ENCODE measurements at places on chromosomes 12 and 14.
A peak's percentile ranks its signal among the peaks of the same experiment; 100 is the strongest.

- DNase-seq = no peak
These were observed 218.9 kb downstream of the MED13L start for GRCh38 chr12:116058574-116058973.

DNA sequence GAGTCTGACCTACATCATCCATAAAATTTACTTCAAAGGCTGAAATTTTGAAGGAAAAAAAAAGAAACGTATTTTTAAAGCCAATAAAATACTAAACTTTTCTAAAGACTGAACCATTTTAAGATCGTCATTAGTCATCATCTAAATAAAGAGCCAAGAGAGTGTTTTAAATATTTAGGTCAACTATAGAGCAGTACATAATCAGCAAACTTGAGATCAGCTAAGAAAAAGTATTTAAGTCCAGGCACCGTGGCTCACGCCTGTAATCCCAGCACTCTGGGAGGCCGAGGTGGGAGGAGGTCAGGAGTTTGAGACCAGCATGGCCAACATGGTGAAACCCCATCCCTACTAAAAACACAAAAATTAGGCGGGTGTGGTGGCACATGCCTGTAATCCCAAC, 35.5 kb downstream of the HECTD1 start:
- no peak for DNase-seq

GRCh38 chr14:39681782-39682399, 249.7 kb upstream of the FBXO33 start:
- DNase-seq = no peak

DNA sequence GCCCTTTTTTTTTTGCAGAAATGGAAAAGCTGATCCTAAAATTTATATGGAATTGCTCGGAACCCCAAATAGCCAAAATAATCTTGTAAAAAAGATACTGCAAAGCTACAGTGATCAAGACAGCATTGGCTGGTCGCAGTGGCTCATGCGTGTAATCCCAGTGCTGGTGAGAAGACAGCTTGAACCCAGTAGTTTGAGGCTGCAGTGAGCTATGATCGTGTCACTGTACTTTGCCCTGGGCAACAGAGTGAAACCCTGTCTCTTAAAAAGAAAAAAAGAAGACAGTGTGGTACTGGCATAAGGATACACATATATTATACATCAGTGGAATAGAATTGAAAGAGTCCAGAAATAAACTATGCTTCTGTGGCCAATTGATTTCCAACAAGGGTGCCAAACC, 5.4 kb downstream of the ITGB7 start:
- no peak for DNase-seq

GRCh38 chr12:94805749-94806529, 155.6 kb upstream of the TMCC3 start:
- DNase-seq = no peak

DNA sequence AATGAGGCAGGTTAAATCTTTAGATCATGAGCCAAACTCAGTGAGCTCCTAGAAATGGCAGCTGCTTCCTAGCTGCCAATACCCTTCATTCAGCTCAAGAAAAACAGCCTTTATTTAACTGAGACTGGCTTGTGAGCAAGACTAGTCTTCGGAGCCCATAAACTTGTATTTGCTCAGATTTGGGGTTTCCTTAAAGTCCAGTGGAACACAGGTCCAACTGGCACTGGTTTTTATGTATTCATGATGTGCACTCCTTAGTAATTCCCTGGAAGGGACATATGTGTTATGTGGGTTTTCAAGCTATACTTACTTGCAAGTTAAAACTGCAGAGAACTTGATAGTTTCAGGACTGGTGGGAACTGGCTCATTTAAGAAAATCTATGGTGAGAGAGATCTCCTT, 380.1 kb upstream of the TMEM132C start:
- no peak for DNase-seq

- no peak for DNase-seq
These were observed 13.4 kb downstream of the SMUG1 start for GRCh38 chr12:54175200-54175963.

GRCh38 chr14:23183158-23183470, 346 bp downstream of the SLC7A8 start:
- no peak for DNase-seq

GRCh38 chr12:59164991-59165718, 244.9 kb upstream of the LRIG3 start:
- no peak for DNase-seq

DNA sequence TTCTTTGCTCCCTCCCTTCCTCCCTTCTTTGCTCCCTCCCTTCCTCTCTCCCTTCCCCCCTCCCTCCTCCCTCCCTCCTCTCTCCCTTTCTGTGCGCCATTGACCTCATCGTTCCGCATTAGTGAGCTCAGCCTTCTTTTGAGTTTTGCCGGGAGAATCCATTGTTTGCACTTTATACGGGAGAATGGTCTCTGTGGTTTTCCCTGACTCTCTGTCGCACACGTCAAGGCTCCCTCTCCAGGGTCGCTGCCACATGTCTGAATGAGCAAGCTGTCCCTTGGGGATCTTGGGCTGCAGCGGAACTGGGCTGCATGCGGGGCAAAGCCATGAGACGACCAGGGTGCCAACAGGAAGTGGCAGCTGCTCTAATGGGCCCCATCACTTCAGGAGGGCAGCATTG, 118.5 kb downstream of the GLT1D1 start:
- no peak for DNase-seq

DNA sequence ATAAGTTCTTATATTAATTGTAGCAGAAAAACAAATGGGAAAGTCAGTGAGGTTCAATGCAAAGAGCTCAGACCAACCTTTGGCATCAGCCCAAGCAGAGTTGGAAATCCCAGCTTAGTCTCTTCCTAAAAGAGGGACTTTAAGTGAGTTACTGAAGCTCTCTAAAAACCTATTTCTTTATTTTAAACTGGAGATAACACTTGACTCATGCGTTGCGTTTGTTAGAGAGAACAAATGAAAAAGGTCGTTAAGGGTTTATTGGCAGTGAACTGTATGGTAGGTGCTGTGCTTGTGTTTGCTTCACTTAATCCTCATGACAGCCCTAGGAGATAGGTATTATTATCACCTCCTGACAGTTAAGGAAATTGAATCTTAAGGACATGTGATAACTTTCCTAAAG, 396.5 kb downstream of the RAD51B start:
- DNase-seq = no peak

DNA sequence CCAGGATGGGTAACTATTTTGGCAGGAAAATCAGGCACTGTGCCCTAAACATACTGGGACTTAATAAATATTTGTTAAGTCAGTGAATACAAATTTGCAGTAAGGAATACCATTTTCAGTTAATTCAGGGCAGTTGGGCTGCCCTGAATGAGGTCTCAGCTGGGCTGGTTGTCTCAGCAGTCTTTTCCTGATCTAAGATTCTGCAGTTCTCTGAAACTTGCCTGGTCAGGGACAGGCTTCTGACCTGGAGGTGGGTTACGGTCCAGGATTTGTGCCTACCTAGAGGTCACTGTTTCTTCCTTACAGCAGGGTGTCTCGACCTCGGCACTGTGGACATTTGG, 160.6 kb downstream of the KTN1 start:
- no peak for DNase-seq

DNA sequence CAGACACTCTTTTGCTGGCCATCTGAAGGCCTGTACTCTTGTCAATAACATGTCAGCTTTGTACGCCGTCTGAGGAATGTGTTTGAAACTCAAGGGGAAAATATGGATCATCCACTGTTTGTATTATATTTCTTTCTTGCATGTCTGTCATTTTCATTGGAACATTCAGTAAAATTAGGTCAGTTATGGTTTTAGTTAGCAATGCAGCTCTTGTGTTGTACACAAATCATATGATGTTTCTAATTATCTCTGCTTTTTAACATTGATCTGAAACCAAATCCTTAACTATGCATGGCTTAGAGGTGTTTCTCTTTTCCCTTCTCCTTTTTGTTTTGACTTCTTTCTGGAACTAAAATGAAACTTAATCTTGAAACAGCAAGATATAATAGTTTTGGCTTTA, 333.6 kb upstream of the PRICKLE1 start:
- DNase-seq = no peak

- peak; percentile 55 for DNase-seq
These were observed 484 bp downstream of the PPP1CC start for GRCh38 chr12:110742096-110742717.

GRCh38 chr12:88299567-88300101, 157.5 kb downstream of the TMTC3 start:
- no peak for DNase-seq

DNA sequence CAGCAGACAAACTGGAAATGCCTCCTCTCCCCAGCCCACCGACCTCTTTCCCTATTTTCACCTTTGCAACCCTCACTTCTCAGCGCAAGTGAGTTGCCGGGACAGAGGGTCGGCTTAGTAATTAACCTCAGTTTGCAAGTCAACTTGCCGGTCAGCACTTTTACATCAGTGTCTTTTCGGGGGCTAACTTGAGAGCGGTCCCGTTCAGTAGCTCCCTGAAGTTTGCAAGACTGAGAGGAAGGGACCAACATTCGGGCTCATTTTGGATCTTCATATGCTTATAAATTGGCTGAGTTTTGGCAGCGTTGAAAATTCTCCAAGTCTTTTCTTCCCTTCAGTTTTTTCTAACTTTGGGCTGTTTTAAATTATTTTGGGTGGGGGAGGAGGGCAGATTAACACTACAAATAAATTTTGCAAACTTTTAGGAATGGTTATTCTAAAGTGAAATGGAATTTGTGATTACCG, 846 bp downstream of the BRMS1L start:
- no peak for DNase-seq

Data from iPS-NIHi11 (cell line).